Activated CD8-positive, alpha-beta memory T cell treated with anti-CD3 and anti-CD28 coated beads for 4 hours (primary cell): ENCODE measurements at places on chromosomes 6 and 20.

- no peak for DNase-seq
Measured at GRCh38 chr20:1887321-1887720, 7.9 kb upstream of the SIRPA start.

DNA sequence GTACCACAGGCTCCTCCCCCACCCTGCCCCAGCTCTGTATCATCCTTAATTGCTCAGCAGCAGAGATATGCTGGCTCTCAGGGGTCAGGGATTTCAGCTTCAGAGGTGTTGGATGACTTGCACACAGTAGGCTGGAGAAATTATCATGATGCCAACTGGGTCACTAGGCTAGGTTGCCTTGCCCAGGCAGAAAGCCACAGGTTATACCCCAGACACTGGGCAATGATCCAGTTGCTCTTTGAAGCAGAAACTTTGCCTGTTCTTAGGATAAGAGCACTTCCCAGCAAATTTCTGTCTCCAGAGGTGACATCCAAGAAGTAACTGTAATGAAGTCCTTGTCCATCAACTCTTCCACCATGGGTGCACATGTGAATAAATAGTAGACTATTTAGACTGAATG lies 38.3 kb upstream of the SCML4 start:
- no peak for DNase-seq

DNA sequence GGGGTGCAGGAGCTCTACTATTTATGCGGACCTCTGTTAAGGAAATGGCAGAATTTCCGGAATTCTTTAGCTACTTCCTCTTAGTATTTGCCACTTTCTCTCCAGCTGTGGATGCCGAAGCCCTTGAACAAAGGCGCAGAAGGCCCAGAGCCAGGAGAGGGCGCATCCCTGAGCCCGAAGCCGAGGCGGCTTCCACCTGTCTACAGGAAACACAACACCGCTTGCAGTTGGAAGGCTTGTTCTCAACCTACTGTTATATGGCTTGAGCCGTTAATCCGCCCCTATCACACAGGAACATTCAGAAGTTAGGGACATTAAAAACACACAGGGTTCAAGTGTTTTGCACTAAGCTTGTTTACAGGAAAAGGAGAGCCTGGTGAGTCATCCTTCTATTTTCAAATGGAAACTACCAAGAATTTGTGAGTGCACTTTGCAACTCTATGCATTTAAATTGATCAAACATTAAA lies 417.1 kb downstream of the BCKDHB start:
- DNase-seq, result no peak

GRCh38 chr6:52985228-52985627 lies 9.9 kb downstream of the GSTA4 start:
- no peak for DNase-seq

GRCh38 chr6:93300661-93301060 lies 118.7 kb downstream of the EPHA7 start:
- no peak for DNase-seq

GRCh38 chr20:24770628-24771541 lies 178.2 kb upstream of the CST7 start:
- DNase-seq, result no peak

- no peak for DNase-seq
Measured at GRCh38 chr6:21259660-21260059, 333.9 kb upstream of the SOX4 start.

- DNase-seq, result no peak
Measured at GRCh38 chr20:40441771-40442170, 247.3 kb downstream of the MAFB start.

DNA sequence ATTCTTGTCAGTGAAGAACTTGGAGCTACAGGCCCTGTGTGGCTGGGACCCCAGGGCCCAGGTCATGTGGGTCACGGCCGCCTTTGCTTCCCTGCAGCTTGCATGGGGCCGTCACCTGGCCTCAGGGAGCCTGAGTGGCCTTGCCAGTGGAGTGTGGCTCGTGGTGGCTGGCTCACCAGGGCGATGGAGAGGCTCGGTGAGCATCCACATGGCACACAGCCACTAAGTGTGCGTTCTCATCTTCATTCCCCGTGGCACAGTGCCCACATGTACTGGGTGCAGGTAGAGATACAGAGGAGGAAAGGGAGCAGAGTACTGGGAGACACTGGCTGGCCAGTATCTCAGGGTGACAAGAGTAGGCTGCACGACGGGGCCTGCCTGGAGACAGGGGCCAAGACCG lies 21.5 kb downstream of the MANBAL start:
- no peak for DNase-seq

- DNase-seq, result no peak
Measured at GRCh38 chr6:130783416-130784107, 43.6 kb upstream of the SMLR1 start.
